NCI-H345 (cell line): ENCODE measurements at places on chromosomes 5 and 9.

DNA sequence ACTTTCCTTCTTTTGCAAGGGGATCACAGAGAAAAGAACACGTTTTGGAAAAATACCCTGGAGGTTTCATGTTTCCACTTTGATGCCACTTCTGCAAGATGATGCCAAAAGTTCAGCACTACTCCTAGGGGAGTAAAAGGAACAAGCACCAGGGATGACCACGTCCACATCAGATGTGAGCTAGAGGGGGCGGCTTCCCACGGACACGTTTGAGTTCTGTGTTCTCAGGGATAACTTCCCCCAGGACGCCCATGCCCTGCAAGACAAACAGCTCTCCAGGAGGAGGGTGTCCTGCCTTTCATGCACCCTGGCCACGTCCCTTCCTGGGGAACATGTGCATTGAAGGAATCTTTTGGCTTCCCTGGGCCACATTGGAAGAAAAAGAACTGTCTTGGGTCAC is 66.6 kb upstream of the TRIO start:
- DNase-seq = no peak

GRCh38 chr9:8660383-8660782 is 860.8 kb upstream of the DMAC1 start:
- no peak for DNase-seq

DNA sequence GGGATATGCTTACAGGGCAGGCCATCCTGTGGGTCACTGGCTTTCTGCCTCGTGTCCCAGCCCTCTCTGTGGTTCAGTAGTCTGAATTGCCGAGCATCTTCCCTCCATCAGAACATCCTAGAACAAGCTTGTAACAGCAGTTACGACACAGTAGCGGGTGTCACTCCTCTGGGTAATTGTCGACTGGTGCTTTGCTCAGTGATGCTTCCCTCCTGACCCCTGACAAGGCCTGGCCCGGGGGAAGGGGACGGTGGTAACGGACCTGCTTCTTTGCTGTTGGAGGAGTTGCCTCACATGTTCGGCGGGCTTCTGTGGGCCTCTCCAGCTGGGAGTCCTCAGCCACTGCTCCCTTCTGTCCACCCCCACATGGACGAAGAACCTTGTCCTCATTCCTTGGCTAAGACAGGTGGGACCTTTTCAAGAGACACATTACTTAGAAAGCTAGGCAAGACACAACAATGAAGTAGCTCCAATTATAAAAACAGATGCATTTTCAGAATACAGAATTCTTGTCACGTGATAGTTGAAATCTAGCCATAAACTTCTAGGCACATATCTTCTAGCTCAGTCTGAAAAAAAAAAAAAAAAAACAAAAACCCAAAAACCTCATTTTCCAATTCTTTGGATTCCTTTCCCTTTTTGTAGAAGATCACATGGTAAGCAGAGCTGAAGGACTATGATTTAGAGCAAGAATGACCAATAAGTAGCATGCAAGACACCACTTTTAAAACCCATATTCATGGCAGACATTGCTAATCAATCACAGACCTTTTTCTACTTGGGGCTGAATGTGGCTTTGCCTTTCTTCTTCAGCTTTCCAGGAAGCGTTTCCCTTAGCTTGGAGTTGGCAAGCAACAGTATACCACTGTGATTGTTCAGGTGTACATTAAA is 25.0 kb downstream of the HMCN2 start:
- no peak for DNase-seq

GRCh38 chr9:114995681-114996221 is 65.4 kb upstream of the TNFSF8 start:
- DNase-seq = peak; percentile 82

DNA sequence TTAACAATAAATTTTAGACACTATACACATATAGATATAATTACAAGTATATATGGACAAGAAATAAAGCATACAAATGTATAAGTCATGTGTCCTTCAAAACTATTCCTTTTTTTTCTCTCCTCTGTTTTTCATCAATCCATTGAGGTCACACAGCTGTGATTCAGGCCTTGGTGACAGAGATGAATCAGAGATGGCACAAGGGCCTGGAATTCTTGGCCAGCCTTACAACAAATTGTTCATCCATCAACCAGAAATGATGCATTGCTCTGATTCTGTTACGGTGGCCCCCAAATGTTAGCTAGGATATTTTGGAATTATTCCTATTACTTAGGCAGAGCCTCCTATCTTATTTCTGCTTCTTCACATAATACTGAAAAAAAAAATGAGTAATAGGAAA is 108.7 kb upstream of the MPDZ start:
- no peak for DNase-seq

DNA sequence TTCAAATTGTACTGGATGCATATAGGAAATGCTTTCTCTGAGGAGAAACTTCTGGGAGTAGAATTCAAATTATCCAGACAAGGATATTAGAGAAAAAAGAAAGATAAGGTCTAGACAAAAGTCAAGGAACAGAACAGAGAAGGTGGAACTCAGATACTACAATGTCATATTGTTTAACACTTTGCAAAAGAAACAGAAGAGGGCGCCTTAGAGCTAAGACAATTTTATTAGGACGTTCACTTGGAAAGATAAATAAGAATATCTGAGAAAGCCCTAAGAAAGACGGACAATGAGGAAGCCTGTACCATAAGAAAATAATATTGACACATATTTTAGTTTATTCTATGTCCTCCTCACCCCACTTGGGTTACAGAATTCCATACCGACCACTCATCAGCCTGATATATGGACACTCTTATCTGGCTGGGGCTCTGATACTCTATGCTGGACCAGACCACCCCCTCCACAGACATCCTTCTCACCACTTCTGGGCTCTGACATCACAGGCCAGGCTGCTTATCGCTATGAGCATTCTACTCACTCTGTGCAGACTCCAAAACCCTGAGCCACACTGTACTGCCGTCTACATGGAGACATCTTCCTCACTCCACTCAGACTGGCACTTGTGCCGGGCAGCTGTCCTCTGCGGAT is 9.1 kb upstream of the AK3 start:
- DNase-seq = peak; percentile 6
